ENCODE measurements at places on chromosomes 3 and 15. TPM values are rescaled to one million over a fixed set of nuclear protein-coding genes. Genes with fewer than 3 reads are reported as not detected.

DNA sequence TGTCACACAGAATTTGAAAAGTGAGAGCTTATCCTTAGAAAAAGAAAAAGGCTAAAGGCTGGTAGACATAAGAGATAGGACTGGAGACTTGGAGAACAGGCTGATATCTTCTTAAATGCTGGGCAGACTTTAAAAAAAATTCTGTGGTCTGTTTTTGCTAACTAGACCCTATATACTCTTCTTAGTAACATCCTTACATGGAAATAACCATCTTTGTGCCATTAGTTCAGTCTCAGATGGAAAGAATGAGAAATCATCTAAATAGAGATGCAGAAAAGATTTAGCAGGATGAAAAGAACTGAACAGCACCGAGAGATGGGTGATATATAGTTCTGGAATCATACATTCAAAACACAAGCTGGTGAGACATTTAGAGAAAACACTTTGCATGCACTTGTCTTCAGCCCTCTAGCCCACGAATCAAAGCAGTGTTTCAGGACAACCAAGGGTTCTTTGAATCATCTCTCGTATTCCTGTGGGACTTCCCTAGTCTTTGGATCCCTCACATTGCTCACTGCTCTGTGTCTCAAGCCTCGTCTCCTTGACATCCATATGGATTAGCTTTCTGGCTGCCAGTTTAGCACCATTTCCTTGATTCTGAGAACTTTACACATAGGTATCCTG, 93.0 kb upstream of the LYSMD4 start:
- H3K27me3 ChIP-seq: no peaks in the 10 kb centered on the region
- no peak for DNase-seq
- H3K36me3 ChIP-seq: no peaks in the 10 kb centered on the region
- H3K27ac ChIP-seq: no peak overlapping the region
- H3K4me1 ChIP-seq: no peaks in the 10 kb centered on the region

DNA sequence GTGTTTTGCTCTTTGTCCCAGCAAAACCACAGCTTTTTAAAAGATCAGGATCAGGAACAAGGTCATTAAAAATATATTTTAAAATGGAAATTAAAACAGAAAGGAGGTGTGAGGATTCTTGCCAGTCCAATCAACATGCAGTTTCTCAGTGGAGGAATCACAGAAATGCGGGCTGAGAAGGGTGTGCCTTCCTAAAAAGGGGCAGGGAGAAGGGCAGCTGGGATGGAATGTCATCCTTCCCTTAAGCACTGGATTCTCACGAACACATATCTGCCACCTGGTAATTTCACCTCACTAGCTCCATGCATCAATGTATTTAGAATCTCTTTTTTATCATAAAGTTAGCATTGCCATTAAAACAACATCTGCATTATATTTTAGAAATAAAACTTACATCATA, 21.4 kb downstream of the ABI3BP start:
- H3K27ac ChIP-seq: no peak overlapping the region
- H3K36me3 ChIP-seq: no peaks in the 10 kb centered on the region
- no peak overlapping the region for H3K4me3 ChIP-seq
- no peaks in the 10 kb centered on the region for H3K27me3 ChIP-seq

DNA sequence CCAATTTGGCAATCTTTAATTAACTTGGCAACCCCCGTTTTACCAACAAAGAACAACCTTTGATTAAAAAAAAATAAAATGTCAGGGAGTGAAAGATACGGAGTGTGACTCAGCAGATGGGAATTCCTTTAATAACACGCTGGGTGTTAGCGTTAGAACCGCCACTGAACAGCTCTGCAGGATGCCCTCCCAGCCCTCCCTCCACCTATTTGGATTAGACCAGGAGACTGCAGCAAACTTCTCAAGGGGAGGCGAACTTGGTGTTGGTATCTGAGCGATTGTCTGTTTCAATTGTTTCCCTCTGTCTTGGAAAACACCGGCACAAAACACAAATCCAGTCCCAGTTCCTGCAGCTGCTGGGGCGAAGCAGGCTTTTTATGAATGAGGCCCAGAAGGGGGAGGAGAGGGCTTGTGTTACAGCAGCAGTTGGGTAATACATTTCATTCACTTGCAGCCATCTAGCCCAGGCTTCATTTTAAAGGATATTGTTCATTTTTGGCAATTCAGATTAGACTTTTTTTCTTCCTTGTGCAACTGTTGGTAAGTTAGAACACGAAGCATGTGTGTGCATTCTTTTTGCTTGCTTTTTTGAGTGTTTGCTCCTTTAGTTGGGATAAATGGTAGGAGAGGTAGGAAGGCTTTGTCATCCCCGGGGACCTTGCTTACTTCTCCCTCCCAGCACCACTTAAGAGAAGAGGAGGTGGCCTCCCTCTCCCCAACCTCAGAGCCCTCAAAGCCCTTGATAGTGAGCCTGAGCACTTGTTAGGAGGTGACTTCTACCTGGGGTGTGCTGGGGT, 152.3 kb downstream of the IGF1R start:
- no peak overlapping the region for H3K27ac ChIP-seq
- H3K27me3 ChIP-seq: no peaks in the 10 kb centered on the region
- DNase-seq: no peak
- H3K36me3 ChIP-seq: no peaks in the 10 kb centered on the region
- H3K4me3 ChIP-seq: peak overlapping the region; percentile 44

GADL1 gene
- total RNA-seq: not detected

VGLL3 gene
- total RNA-seq: 242 TPM

- no peak for DNase-seq
- no peaks in the 10 kb centered on the region for H3K27me3 ChIP-seq
- no peak overlapping the region for H3K27ac ChIP-seq
- no peaks in the 10 kb centered on the region for H3K36me3 ChIP-seq
Observed at GRCh38 chr15:59283717-59284391, 77.2 kb downstream of the LDHAL6B start.

MTMR10 gene
- 21.8 TPM for total RNA-seq

DNA sequence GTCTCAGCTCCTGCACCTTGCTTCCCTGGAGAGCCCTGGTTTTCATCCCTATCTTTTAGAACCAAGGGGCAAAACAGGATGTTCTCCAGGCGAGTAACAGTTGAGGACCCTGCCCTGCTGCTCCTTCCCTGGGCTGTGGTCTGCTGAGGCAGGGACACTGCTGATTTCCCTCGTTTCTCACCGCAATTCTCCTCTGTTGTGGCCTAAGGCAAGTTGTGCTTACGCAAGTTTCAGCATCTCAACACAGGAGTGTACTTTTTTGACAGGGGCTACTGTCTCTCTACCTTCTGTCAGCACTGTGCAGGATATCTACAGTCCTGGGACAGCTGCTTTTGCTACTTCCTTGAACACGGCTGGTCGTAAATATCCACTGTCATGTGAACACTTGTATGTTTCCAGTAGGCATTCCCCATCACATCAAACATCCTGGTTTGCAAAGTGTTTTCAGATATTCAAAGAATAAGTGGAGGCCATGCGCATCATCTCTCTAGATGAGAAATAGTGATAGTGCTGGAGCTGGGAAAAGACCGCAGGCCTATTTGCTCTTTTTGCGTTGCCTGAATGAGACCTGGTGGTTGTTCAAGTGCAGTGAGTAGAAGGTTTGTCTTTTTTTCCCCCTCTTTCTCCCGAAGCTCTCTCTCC, 110.1 kb upstream of the PLXNA1 start:
- H3K27me3 ChIP-seq: no peaks in the 10 kb centered on the region
- H3K36me3 ChIP-seq: no peaks in the 10 kb centered on the region
- DNase-seq: no peak
- H3K27ac ChIP-seq: no peak overlapping the region

DNA sequence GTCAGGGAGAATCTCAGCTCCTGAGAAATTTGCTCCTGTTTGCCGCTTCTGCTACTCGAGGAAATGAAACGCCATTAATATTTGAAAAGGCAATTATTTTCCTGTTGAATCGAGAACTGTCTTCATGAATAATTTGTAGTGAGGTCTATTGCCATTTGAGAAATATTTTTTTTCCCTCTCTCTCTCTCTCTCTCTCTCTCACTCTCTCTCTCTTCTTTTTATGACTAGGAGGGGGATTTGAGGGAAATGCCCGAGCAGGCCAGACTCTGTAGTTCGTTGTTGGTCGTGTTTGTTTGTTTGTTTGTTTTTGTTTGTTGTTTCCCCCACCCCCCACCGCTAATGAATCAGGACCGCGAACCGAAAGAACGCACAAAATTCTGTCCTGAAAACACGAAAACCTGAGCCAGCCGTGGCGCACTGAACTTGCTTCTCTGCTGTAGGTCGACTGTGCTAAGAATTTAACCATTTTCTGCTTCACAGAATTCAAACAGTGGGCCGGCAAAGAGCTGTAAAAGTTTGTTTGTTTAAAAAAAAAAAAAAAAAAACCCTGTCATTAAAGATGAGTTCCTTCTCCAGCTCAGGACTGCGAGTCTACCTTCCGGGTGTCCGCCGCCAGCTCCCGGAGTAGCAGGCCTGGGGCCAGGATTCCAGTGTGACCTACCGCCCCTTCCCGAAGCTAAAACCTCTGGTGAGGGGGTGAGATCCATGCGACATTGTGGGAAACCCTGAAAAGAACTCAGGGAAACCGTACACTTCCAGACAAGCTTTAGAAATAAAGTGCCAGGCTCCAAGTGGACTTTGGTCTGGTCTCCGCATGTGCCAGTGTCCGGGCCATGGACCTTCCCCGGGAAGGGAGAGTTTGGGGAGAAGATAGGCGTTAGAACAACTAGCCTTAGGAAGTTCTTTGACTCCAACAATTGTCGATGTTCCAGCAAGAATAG, 12.1 kb downstream of the ZIC4 start:
- H3K4me3 ChIP-seq: peak overlapping the region; percentile 63
- no peaks in the 10 kb centered on the region for H3K4me1 ChIP-seq
- peaks cover 95% of the 10 kb centered on the region for H3K27me3 ChIP-seq
- no peaks in the 10 kb centered on the region for H3K36me3 ChIP-seq

GRCh38 chr3:152269056-152269830, 514 bp downstream of the MBNL1 start:
- H3K36me3 ChIP-seq: peaks cover 3% of the 10 kb centered on the region
- H3K4me3 ChIP-seq: peak overlapping the region; percentile 91
- H3K4me1 ChIP-seq: peaks cover 50% of the 10 kb centered on the region
- DNase-seq: peak; percentile 53
- H3K27me3 ChIP-seq: no peaks in the 10 kb centered on the region
- peak overlapping the region; percentile 92 for H3K27ac ChIP-seq

DNA sequence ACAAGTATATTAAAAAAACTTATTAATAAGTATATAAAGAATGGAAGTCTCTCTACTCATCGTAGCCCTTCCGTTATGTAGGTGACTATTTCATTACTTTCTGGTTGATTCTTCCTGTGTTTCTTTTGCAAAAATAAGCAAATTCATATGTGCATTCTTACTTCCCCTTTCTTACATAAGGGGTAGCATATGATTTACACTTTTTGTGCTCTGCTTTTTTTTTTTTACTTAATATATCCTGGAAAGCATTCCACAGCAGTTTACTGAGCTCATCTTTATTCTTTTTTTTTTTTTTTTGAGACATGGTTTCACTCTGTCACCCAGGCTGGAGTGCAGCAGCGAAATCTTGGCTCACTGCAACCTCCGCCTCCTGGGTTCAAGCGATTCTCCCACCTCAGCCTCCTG, 12.9 kb downstream of the SCAMP5 start:
- no peak for DNase-seq
- no peaks in the 10 kb centered on the region for H3K4me1 ChIP-seq
- no peak overlapping the region for H3K27ac ChIP-seq
- peaks cover 5% of the 10 kb centered on the region for H3K27me3 ChIP-seq
- H3K36me3 ChIP-seq: no peaks in the 10 kb centered on the region

GRCh38 chr3:12758025-12758781, 856 bp downstream of the TMEM40 start:
- peak overlapping the region; percentile 24 for H3K27ac ChIP-seq
- H3K27me3 ChIP-seq: no peaks in the 10 kb centered on the region
- peaks cover 14% of the 10 kb centered on the region for H3K4me1 ChIP-seq
- no peak overlapping the region for H3K4me3 ChIP-seq
- peak; percentile 91 for DNase-seq

DNA sequence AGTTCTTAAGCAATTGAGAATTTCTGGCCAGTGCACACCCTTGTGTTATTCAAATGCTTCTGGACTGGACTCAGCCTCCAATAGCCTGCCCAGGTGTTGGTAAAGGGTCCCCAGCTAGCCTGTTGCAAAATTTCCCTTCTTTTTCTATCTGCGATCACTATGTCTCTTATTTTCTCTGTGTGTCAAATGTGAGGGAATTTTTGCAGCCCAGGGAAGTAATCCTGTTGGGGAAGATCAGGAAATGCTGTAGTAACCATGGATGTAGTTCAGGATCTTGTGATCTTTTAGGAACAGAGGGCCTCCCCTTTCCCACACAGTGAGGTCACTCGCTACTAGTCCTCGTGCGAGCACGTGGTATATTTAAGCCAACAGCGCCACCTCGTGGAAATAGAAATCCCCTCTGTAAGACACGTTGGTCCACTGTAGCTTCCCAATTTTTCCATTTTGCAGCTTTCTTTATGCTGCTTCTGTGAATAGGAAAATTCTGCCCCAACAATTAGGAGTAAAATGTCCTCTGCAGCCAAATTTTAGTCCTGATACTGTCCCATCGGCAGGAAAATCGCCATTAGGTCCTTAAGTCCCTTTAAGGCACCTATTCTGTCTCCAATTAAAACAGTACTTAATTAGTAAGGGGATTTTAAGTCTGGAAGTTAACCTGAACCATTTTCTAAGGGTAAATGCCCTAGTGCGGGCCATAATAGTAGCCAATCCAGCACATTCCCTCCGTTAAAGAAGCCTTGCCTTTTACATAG, 4.0 kb upstream of the SMCO1 start:
- no peak overlapping the region for H3K4me3 ChIP-seq
- peaks cover 2% of the 10 kb centered on the region for H3K4me1 ChIP-seq
- H3K27me3 ChIP-seq: no peaks in the 10 kb centered on the region
- no peaks in the 10 kb centered on the region for H3K36me3 ChIP-seq

NXPE3 gene
- 8.3 TPM for total RNA-seq

GRCh38 chr15:39365161-39365560, 215.7 kb upstream of the THBS1 start:
- peak overlapping the region; percentile 99 for H3K27ac ChIP-seq
- no peaks in the 10 kb centered on the region for H3K27me3 ChIP-seq
- DNase-seq: peak; percentile 34
- H3K36me3 ChIP-seq: no peaks in the 10 kb centered on the region
- no peak overlapping the region for H3K4me3 ChIP-seq

- no peaks in the 10 kb centered on the region for H3K4me1 ChIP-seq
- no peaks in the 10 kb centered on the region for H3K27me3 ChIP-seq
Observed at GRCh38 chr3:80994085-80994665, 767.3 kb downstream of the GBE1 start.

ZNF654 gene
- total RNA-seq: 23.2 TPM

STXBP5L gene
- not detected for total RNA-seq

EXD1 gene
- total RNA-seq: not detected

NEDD4 gene
- total RNA-seq: 43.6 TPM

- no peak overlapping the region for H3K4me3 ChIP-seq
- no peaks in the 10 kb centered on the region for H3K27me3 ChIP-seq
- no peak overlapping the region for H3K27ac ChIP-seq
- H3K36me3 ChIP-seq: no peaks in the 10 kb centered on the region
- no peaks in the 10 kb centered on the region for H3K4me1 ChIP-seq
- no peak for DNase-seq
Observed at GRCh38 chr3:19792388-19792787, 141.6 kb downstream of the EFHB start.

Measured in osteoblast (primary cell).